ENCODE measurements at places on chromosomes 6 and 20. TPM values are rescaled to one million over a fixed set of nuclear protein-coding genes. Genes with fewer than 3 reads are reported as not detected.

- DNase-seq = no peak
These were observed 226.3 kb upstream of the DTNBP1 start for GRCh38 chr6:15888798-15889772.

DNA sequence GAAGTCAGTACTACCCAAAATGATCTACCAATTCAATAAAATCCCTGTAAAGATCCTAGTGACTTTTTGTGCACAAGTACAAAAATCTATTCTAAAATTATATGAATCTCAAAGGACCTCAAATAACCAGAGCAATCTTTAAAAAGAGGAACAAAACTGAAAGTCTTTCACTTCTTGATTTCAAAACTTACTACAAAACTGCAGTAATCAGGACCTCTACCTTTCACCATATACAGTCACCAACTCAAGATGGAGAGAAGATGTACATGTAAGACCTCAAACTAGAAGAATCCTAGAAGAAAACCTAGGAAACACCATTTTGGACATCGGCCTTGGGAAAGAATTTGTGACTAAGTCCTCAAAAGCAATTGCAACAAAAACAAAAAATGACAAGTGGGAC is 109.5 kb upstream of the CD93 start:
- no peak for DNase-seq

- DNase-seq = peak; percentile 82
These were observed 34.9 kb upstream of the MAN1A1 start for GRCh38 chr6:119384444-119384843.

DNA sequence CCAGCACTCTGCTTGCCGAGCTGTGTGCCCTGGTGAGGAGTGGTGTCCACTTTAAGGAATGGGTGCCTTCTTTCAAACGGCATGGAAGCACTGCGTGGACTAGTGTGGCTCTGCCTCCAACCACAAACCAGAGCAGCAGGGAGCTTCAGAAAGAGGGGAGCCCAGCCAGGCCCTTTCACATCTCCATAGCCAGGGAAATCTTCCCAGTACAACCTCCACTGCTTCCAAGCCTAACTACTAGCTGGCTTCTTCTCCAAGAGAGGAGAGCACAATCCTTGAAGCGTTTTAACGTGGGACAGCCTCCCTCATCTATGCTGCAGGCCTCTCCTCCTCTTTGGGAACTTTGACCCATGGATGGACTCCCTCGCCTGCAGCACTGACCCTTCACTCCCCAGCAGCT is 26.7 kb downstream of the TNXB start:
- DNase-seq = peak; percentile 43

DNA sequence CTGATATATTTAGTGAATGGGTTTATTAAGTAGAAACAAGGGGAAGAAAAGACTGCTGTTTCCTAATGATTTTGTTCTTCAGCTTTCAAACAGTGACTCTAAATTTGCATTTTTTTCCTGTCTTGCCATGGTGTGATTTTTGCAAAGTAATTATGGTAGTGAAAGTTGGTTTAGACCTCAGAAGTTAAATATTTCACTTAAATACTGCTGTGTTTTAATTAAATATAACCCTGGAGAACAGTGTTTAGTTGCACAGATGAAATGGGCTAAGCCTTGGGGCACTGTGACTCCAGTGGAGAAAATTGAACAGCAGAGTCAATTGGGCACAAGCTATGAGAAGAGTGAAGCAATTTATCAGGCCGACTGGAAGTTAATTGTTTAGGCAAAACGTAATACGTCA is 111.1 kb upstream of the MCHR2 start:
- no peak for DNase-seq

DNA sequence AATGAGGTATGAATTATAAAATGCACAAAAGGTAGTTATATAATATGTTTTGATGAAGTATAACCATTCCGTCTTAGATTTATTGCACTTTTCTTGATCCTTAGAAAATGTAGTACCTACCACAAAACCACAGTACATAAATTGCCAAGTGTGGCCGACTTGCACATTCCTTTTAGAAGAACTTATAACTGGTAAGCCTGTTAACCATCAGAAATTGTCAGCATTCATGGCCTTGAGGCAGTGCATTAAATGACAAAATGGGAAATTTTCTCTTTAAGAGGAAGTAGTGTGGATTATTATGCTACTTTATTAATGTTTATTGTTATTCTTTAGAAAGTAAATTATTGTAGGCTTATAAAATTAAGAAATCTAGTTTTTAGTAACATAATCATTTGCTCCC is 29.6 kb downstream of the TAB2 start:
- DNase-seq = peak; percentile 42

DNA sequence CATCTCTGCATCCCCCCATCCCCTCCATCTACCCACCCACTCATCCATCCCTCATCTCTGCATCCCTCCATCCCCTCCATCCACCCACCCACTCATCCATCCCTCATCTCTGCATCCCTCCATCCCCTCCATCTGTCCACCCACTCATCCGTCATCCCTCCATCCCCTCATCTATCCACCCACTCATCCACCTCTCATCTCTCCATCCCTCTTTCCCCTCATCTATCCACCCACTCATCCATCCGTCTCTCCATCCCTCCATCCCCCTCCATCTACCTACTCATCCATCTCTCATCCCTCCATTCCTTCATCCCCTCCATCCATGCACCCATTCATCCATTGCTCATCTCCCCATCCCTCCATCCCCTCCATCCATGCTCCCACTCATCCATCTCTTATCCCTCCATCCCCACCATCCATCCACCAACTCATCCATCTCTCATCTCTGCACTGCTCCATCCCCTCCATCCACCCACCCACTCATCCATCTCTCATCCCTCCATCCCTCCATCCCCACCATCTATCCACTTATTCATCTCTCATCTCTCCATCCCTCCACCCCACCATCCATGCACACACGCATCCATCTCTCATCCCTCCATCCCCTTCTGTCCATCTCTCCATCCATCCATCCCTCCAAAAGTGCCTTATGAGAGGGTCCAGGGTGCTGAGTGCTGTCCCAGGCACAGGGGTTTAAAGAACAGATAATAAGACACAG is 51.4 kb downstream of the WDR27 start:
- DNase-seq = no peak

DNA sequence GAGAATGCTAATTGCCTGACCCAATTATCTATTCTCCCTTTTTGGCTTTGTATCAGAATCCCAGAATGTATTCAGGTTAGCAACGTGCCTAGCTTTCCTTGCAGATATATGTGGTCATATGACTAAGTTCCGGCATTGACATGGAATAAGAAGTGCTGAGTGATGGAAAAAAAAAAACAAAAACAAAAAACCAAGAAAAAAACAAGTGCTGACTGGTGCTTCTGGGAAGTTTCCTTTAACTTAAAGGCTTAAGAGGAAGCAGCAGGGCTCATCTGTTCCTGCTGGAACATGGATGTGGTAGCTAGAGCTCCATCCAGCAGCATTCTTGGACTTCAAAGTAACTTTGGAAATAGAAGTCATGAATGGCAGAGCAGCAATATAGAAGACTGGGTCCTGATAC is 10.4 kb upstream of the RPF2 start:
- no peak for DNase-seq

- DNase-seq = no peak
These were observed 266.0 kb upstream of the SOX4 start for GRCh38 chr6:21327326-21328112.

GRCh38 chr6:83055366-83055964 is 10.2 kb downstream of the UBE3D start:
- peak; percentile 70 for DNase-seq

- DNase-seq = no peak
These were observed 49.7 kb upstream of the SNX9 start for GRCh38 chr6:157773248-157773773.

- no peak for DNase-seq
These were observed 40.2 kb upstream of the PROKR2 start for GRCh38 chr20:5356941-5357340.

- DNase-seq = no peak
These were observed 106.2 kb upstream of the NRSN1 start for GRCh38 chr6:24019830-24020229.

DNA sequence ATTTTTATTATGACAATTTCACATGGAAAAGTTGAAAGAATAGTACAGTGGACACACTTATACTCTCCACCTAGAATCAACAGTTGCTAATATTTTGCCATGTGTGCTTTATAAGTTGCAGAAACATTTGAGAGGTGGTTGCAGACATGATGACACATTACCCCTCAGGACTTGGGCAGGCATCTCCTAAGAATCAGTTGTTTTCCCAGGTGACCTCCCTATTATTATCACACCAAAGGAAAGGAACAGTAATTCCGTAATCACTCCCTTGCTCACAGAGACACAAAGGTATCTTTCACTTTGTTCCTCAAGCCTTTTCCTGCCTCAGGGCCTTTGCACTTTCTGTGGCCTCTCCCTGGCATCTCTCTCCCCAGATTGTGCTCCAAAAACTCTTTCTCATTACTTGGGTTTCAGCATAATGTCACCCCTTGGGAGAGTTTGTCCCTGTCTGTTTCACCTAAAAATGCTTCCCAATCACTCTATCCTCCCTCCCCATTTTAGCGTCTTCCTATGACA is 5.9 kb upstream of the SULF2 start:
- DNase-seq = no peak

- no peak for DNase-seq
These were observed 58.9 kb downstream of the ERMARD start for GRCh38 chr6:169810066-169810989.

DNA sequence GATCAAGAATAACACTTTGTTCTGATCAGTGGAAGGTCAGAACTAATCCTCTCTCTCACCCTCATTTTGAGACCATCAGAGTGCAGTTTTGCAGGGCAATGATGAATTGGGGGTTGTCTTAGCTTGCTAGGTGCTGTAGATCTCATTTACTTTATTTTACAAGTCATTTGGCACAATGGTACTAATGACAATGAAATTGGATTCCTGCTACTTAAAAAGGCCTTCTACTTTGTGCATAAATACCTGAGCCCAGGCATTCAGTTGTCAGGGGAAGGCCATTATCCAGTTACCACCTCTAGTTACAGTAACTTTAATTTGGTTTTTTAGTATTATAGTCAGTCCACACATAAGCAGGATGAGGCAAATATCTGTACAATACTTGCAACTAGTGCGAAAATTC is 240.0 kb downstream of the HDGFL1 start:
- DNase-seq = no peak

- no peak for DNase-seq
These were observed 14.1 kb downstream of the FAM210B start for GRCh38 chr20:56372850-56373249.

GRCh38 chr6:159125014-159125609 is 44.1 kb upstream of the FNDC1 start:
- DNase-seq = no peak

The F13A1 gene
- not detected for total RNA-seq

The EPHA7 gene
- total RNA-seq = 1.5 TPM

The SLC17A2 gene
- not detected for total RNA-seq

The BCKDHB gene
- 20.3 TPM for total RNA-seq

The TP53INP2 gene
- 2.1 TPM for total RNA-seq

Measured in fibroblast of the aortic adventitia (primary cell).